ENCODE measurements at places on chromosomes 7 and 10.

DNA sequence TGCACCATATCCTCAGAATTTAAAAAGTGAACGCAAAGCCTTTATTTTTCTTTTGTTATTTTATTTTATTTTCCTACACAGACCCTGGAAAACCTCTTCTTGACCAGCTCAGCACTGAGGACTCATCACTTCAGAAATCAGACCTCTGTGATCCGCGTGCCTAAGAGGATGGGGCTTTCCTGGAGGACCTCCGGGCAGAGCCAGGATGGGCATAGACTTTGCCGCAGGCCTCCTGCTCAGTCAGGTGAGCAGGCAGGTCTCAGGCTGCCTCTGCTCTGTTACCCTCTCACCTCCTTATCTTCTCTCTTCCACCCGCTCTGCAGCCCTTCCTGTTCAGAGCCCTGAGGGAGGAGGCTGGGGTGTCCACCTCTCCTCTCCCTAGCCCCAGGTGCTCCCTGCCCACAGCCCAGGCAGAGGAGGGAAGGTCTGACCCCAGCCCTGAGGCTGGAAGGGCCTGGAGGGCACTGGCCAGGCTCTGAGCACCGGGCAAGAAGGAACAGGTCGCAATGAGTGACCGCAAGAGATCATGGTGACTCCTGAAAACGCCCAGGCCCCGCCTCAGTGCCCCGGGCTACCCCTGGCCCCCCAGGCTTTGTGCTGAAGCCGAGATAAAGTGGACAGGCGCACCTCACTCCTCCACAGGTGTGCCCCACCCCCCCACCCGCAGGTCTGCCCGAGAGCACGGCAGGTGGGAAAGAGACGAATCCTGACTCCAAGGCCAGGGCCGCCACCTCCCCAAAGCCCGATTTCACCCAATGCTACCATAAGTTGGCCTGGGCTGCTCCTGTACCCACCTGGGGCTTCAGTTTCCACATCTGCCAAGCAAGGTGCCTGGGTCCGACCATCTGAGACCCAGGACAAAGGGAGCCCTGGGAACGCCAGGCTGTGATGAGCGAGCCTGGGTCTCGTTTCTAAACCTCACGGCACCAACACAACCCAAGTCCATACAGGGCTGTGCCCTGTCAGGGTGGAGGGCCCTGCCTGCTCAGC lies 2.8 kb downstream of the CALML5 start:
- DNase-seq: no peak

DNA sequence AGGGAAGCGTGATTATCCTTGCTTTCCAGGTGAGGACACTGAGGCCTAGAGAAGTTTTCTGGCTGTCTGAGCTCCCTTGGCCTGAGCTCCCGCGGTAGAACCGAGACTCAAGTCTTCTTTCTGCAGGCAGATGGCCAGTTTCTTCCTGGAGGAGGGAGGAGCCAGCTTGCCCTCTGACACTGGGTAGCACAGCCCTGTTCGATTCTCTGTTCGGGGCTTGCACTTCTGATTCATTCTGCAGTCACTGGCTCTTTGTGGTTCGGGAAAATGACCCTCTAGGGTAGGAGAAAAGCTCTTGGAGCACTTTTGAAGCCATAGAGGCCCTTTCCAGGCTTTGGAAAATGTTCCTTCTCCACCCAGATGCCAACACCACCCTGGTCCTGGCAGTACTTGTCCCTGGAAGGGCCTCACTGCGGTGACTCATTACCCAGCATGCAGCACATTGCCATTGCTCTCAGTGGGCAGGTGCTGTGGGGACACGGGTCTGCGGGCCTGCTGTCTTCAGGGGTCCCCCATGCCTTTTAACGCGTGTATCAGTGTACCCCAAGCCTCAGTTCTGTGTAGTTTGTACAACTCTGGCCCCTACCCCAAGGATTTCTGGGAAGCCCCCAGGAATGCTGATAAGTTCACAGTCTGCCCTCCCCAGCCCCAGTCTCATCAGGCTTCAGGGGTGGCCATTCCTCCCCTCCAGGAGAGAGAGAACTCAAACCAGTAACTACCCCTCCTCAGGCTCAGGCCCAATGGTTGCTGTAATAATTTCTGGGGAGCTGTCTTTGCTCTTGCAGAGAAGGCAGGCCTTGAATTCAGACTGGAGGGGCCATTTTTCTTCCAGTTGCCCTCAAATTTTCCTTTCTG lies 11.9 kb downstream of the CHST3 start:
- DNase-seq: peak; percentile 47

DNA sequence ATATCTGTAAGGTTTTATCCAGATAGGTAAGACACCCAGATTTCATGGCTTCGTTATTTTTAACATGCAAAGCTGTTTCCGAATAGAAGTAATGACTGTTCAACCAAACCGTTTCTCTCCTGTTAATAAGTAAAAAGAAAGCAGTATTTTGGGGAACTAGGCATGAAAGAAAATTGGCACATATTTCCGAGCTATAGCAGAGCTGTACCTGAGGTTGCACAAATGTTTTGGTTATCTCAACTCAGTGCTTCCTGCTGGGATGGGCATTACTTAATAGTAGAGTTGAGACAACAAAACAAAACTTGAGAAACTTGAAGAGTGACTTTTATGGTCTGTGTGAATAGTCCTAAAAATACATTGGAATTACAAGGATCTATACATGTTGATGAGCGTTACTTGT lies 564.3 kb upstream of the SORCS1 start:
- no peak for DNase-seq

DNA sequence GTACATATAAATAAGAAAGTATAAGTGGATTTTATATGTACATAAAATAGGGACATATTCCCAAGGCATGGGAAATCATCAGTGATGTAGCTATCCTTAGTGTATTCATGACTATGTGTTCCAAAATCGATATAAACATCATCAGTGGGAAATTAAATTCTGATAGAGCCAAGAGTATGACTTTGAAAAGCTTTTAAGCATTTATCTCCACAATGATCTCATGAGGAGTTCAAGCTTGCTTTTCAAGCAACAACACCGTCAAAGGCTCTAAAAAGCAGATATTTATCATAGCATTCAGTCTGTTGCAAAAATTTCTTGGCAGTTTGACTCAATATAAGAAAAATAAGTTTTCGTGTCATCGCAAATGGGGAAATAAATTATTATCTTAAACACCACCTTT lies 14.5 kb upstream of the NEBL start:
- DNase-seq: no peak

Measured in NCI-H446 (cell line).